ENCODE measurements at places on chromosomes 16 and 17.

GRCh38 chr16:22232277-22233036 is 26.4 kb downstream of the EEF2K start:
- DNase-seq, result no peak

GRCh38 chr16:79542237-79542774 is 58.2 kb downstream of the MAF start:
- no peak for DNase-seq

GRCh38 chr16:69870761-69871160 is 80.4 kb upstream of the CLEC18A start:
- no peak for DNase-seq

GRCh38 chr17:78010759-78011158 is 52.3 kb downstream of the TNRC6C start:
- no peak for DNase-seq

- no peak for DNase-seq
Measured at GRCh38 chr17:36779550-36779949, 157.7 kb upstream of the LHX1 start.

- DNase-seq, result no peak
Measured at GRCh38 chr17:65630502-65630901, 69.1 kb upstream of the AXIN2 start.

GRCh38 chr16:73781297-73781696 is 515.3 kb upstream of the PSMD7 start:
- DNase-seq, result no peak

DNA sequence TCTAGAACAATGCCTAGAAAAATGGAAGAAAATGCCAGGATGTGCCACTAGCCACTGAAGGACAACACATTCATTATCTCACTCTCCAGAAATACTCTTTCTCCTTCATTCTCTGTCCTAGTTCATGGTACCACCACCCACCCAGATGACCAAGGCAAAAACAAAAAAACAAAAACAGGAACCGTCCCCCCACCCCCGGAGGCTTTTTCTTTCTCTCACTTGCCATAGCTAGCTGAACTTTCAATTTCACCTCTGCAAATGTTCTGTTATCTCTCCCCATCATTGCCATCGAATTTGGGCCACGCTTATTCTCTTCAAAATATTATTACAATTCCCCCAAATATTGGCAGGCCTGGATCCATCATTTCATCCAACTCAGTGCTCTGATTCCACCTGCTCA is 49.0 kb downstream of the SOX9 start:
- DNase-seq, result no peak

GRCh38 chr16:59296888-59297287 is 562.8 kb upstream of the GOT2 start:
- no peak for DNase-seq

- DNase-seq, result no peak
Measured at GRCh38 chr17:67520252-67520906, 143.3 kb downstream of the PITPNC1 start.

GRCh38 chr17:6047966-6048365 is 22.2 kb upstream of the WSCD1 start:
- no peak for DNase-seq

- DNase-seq, result peak; percentile 99
Measured at GRCh38 chr16:31179747-31180459, at the start of gene FUS. FUS (plus strand) TSS chr16:31180139; CDS start chr16:31180215, 76 bp downstream.

- peak; percentile 80 for DNase-seq
Measured at GRCh38 chr16:68972720-68973119, 129.4 kb downstream of the TANGO6 start.

- DNase-seq, result no peak
Measured at GRCh38 chr16:9040800-9041412, 50.5 kb upstream of the HAPSTR1 start.

GRCh38 chr17:30132615-30133014 is 16.0 kb downstream of the NSRP1 start:
- no peak for DNase-seq

DNA sequence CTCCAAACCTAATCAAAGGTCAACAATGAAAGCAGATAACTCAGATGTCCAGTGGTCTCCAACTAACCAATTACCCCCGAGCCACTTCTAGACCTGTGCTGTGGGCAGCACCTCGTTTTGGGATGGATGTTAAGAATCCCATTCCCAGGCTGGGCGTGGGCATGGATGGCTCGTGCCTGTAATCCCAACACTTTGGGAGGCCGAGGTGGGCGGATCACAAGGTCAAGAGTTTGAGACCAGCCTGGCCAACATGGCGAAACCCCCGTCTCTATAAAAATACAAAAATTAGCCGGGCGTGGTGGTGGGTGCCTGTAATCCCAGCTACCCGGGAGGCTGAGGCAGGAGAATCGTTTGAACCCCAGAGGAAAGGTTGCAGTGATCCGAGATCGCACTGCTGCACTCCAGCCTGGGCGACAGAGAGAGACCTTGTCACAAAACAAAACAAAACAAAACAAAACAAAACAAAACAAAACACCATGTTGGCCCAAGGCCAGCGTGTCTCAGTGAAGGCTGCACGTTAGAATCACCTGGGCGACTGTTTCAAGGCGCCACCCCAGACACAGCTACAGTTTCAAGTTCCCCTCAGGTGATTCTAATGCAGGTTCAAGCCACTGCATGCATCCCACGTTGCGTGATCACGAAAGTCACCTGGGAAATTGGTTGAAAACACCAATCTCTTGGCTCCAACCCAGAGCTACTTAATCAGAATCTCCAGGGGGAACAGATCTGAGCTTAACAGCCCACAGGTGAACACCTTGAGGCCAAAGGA is 21.3 kb downstream of the COX4I1 start:
- no peak for DNase-seq

DNA sequence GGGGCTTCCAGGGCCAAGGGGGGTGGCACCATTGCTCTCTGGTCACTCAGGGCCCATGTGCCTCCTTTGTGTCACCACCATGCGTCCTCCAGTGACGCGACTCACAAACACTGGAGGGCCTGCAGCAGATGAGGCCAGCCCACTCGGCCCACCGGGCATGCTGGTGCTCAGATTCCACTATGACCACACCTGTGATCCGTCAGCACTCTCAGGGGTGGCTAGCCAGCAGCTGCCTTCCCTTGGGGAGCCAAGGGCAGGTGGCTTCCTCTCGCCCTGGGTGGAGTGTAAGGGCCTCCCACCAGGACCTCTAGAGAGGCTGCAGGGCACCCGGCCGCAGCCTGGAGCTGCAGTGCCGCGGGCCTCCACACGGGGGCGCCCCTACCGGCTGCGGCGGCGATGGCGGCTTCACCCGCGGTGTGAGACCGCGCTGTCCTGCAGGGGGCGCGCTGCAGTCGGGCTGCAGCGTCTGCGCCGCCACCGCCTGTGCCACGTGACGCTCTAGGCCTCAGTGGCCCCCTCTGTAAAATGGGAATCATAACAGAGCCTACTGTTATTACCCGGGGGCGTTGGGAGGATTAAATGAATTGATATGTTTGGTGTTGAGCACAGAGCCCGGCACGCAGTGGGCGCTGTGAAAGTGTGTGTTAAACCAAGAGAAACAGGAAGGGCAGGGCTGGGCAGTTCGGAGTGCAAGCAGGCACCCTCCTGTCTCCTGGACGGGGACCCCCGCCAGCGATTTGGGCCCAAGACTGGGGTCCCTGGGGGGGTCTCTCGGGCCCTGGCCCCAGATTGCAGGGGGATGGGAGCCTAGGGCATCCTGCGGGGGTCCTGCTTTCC is 192.4 kb upstream of the GSE1 start:
- DNase-seq, result peak; percentile 77

GRCh38 chr17:43366891-43367736 is 31.7 kb upstream of the ARL4D start:
- no peak for DNase-seq

- DNase-seq, result peak; percentile 51
Measured at GRCh38 chr16:89048090-89048725, 45.4 kb upstream of the ACSF3 start.

- peak; percentile 59 for DNase-seq
Measured at GRCh38 chr17:10631048-10631700, 25.9 kb downstream of the MYH3 start.

GRCh38 chr17:5770441-5771270 is 186.3 kb upstream of the NLRP1 start:
- DNase-seq, result peak; percentile 86

DNA sequence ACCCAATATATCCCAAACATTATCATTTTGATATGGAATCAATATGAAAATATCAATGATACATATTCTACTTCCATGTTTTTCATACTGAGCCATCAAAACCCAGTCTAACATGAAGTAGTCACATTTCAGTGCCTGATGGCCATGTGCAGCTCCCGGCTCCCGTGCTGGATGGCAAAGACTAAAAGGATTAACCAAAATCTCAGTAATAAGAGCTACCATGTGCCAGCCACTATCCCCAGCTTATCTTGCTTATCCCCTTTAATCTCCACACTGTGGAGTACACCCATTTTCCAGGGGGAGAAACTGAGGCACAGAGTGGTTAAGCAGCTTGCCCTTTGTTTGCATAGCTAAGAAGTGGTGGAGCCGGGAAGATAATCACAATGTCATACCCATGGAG is 9.2 kb downstream of the CD300LG start:
- no peak for DNase-seq

- no peak for DNase-seq
Measured at GRCh38 chr17:75468291-75468754, 11.9 kb downstream of the TMEM94 start.
